ENCODE measurements at places on chromosomes 13 and 19.

- peaks cover 3% of the 10 kb centered on the region for H3K4me1 ChIP-seq
- no peaks in the 10 kb centered on the region for H3K27me3 ChIP-seq
- H3K36me3 ChIP-seq = peaks cover 67% of the 10 kb centered on the region
- no peak for DNase-seq
- no peak overlapping the region for H3K4me3 ChIP-seq
- H3K27ac ChIP-seq = no peak overlapping the region
Observed at GRCh38 chr19:12629215-12629614, 18.5 kb downstream of the ZNF791 start.

- no peak overlapping the region for H3K27ac ChIP-seq
- H3K27me3 ChIP-seq = no peaks in the 10 kb centered on the region
- no peak for DNase-seq
- H3K36me3 ChIP-seq = no peaks in the 10 kb centered on the region
- no peaks in the 10 kb centered on the region for H3K4me1 ChIP-seq
Observed at GRCh38 chr13:39484506-39485313, 118.3 kb downstream of the LHFPL6 start.

DNA sequence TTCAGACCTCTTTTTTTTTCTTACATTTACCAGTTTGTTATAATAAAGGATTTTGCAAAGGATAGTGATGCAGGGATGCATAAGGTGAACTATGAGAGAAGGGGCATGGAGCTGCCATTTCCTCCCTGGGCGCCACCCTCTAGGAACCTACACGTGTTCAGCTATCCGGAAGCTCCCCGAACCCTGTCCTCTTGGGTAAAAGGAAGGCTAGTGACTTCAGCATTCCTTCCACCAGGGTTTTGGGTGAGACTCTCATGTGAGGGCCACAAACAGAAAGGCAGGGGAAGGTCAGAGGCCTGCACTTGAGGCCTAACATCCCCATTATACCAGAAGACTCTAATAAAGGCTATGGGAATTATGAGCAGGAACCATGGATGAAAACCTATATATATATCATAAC lies 57.3 kb downstream of the IFT88 start:
- no peaks in the 10 kb centered on the region for H3K4me1 ChIP-seq
- no peak overlapping the region for H3K4me3 ChIP-seq
- H3K27me3 ChIP-seq = no peaks in the 10 kb centered on the region
- no peak for DNase-seq
- peaks cover 55% of the 10 kb centered on the region for H3K36me3 ChIP-seq

DNA sequence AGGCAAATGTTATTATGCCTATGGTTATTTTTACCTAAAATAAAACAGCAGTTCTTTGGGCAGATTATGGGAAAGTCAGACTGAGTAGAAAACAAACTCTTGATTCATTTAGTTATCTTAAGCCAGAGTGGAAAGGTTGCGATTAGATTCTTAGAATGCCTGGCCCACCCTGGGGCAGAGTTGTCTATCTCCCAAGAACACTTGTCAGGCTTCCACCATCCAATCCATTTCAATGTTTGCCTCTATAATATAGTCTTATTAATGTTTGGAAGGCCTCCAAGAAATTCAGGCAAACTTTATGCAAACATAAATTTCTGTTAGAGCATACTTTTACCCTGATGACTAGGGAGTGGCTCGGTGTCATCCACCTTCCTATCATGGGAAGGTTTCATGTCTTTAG lies 207.0 kb downstream of the SLITRK6 start:
- DNase-seq = no peak
- no peaks in the 10 kb centered on the region for H3K4me1 ChIP-seq
- no peak overlapping the region for H3K27ac ChIP-seq
- H3K27me3 ChIP-seq = no peaks in the 10 kb centered on the region

GRCh38 chr19:10422046-10422461 lies 1.7 kb downstream of the PDE4A start:
- peak overlapping the region; percentile 52 for H3K4me3 ChIP-seq
- peaks cover 38% of the 10 kb centered on the region for H3K27me3 ChIP-seq
- no peaks in the 10 kb centered on the region for H3K36me3 ChIP-seq
- peak overlapping the region; percentile 27 for H3K27ac ChIP-seq
- no peak for DNase-seq
- H3K4me1 ChIP-seq = peaks cover 81% of the 10 kb centered on the region

GRCh38 chr19:3357992-3358688 lies 8.2 kb upstream of the NFIC start:
- H3K27ac ChIP-seq = peak overlapping the region; percentile 7
- peak overlapping the region; percentile 76 for H3K4me3 ChIP-seq
- no peaks in the 10 kb centered on the region for H3K27me3 ChIP-seq
- DNase-seq = no peak
- peaks cover 2% of the 10 kb centered on the region for H3K36me3 ChIP-seq

GRCh38 chr19:4120559-4121272 lies 3.2 kb downstream of the MAP2K2 start:
- H3K4me1 ChIP-seq = peaks cover 33% of the 10 kb centered on the region
- no peaks in the 10 kb centered on the region for H3K27me3 ChIP-seq
- no peak overlapping the region for H3K4me3 ChIP-seq
- H3K36me3 ChIP-seq = peaks cover 26% of the 10 kb centered on the region

GRCh38 chr13:99272481-99272880 lies 14.3 kb upstream of the GPR18 start:
- H3K27me3 ChIP-seq = no peaks in the 10 kb centered on the region
- H3K27ac ChIP-seq = peak overlapping the region; percentile 74
- no peak overlapping the region for H3K4me3 ChIP-seq
- peaks cover 75% of the 10 kb centered on the region for H3K4me1 ChIP-seq
- DNase-seq = no peak
- peaks cover 36% of the 10 kb centered on the region for H3K36me3 ChIP-seq

- no peaks in the 10 kb centered on the region for H3K27me3 ChIP-seq
- peaks cover 5% of the 10 kb centered on the region for H3K36me3 ChIP-seq
- DNase-seq = no peak
- no peak overlapping the region for H3K4me3 ChIP-seq
Observed at GRCh38 chr19:12784871-12785430, 6.3 kb upstream of the JUNB start.

DNA sequence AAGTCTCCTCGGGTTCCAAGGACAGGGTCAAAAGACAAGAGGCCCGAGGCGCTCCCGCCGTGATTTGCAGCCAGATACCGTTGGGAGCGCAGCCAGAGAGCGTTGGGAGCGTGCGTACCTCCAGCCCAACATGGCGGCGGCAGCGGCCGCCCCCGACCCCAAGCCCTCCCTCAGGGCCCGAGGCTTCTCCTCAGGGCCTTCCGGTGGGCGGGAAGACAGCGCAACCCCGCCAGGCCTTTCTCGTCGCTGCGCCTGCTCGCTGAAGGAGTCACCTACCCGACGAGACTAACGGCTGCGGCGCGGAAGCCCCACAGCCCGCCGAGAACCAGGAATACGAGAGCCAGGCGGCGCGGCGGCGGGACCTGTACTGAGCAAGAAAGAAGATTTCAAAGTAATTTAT lies 3.2 kb upstream of the ZNF850 start:
- peaks cover 24% of the 10 kb centered on the region for H3K4me1 ChIP-seq
- no peaks in the 10 kb centered on the region for H3K27me3 ChIP-seq
- no peak overlapping the region for H3K27ac ChIP-seq
- no peak overlapping the region for H3K4me3 ChIP-seq
- H3K36me3 ChIP-seq = peaks cover 26% of the 10 kb centered on the region
- DNase-seq = no peak

DNA sequence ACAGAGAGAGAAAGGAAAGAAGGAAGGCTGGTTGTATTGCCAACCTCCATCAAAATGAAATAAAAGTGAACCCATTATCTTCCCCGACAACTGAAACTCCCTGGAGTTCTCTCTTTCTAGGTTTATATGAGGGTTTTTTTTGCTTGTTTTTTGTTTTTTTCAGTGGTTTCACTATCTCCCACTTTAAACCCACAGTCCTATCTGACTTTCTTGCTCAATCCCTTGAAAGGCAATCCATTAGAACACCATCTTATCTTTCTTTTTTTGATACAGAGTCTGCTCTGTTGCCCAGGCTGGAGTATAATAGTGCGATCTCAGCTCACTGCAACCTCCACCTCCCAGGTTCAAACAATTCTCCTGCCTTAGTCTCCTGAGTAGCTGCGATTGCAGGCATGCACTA lies 158.0 kb upstream of the MIR17HG start:
- H3K4me1 ChIP-seq = no peaks in the 10 kb centered on the region
- H3K27ac ChIP-seq = no peak overlapping the region
- peaks cover 1% of the 10 kb centered on the region for H3K27me3 ChIP-seq
- DNase-seq = no peak
- H3K4me3 ChIP-seq = no peak overlapping the region
- no peaks in the 10 kb centered on the region for H3K36me3 ChIP-seq

DNA sequence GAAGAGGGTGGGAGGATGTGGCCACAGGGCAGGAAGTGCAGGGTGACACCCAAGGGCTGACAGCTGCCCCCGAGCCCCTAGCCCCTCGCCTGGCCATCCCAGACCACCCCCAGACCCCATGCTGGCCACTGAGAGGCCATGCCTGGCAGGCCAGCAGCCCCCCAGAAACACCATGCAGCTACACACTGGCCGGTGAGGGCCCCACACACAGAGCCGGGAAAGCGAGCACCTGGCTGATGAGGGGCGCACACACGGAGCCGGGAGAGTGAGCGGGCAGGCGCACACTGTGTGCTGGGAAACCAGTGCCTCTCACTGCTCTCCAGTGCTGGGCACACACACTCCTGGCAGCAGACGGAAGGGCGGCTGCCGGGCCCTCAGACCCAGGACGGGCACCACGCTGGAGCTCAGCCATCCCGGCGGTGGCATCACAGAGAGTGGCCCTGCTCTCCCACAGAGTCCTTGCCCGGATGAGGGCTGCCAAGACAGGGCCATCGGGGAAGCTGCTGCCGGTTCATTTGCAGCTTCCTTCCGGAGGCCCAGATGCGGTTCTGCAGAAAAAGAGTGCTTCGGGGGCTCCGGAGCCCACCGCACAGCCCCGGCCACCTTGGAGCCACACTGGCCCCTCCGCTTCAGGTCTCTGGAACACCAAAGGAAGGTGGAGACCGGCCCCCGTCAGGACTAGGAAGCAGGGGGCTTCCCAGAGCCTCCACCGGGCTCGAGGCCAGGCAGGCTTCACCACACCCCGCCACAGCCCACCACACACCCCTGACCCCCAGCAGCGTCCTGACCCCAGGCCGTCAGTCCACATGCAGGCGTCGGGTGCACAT lies 76.4 kb downstream of the SPACA7 start:
- no peak overlapping the region for H3K4me3 ChIP-seq
- DNase-seq = no peak
- H3K27me3 ChIP-seq = no peaks in the 10 kb centered on the region
- no peaks in the 10 kb centered on the region for H3K4me1 ChIP-seq
- no peaks in the 10 kb centered on the region for H3K36me3 ChIP-seq
- no peak overlapping the region for H3K27ac ChIP-seq

DNA sequence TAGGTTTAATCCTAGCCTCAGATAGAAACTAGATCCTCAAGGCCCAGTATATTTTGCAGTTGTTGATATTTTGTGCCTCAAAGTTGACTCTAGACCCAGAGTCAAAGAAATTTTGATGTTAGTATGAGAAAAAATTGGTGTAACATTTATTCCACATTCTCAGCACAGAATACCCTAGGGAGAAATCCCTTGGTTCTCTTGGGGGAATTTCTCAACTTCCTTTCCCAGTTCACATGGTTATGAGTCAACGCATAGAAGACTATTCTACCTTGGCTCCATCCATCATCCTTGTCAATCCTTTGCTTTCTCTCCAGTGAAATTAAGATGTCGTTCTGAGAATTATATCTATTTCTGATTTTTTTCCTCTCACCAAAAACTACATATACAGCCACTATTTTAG lies 145.3 kb downstream of the POSTN start:
- no peak overlapping the region for H3K4me3 ChIP-seq
- no peaks in the 10 kb centered on the region for H3K27me3 ChIP-seq
- no peak for DNase-seq

DNA sequence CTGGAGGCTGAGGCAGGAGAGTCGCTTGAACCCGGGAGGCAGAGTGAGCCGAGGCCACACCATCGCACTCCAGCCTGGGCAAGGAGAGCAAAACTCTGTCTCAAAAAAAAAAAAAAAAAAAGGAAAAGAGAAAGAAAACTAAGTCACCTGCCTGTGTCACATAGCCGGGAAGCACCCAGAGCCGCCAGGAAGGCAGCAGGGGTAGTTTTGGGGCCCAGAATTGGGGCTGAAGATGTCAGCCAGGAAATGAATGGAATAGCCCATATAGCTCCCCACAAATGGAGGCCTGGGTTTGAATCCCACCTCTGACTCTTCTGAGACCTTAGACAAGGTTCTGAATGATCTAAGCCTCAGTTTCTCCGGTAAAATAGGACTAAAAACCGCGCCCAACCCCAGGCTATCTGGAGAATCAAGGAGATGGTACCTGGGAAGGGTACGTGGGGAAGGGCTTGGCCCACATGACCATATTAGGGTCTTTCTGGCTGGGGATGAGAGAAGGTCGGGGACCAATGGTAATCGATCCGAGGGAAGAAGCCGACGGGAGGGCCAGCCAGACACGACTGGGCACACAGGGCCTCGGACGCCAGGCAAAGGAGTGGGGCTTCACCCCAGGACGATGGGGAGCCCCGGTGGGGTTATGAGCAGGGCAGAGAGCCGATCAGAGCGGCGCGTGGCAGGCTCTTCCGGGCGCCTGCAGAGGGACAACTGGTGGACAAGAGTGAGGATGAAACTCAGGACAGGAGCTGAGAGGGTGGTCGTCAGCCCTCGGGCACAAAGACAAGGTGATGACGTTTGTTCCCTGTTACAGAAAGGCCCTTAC lies 14.4 kb downstream of the CCDC124 start:
- H3K27ac ChIP-seq = peak overlapping the region; percentile 75
- peaks cover 54% of the 10 kb centered on the region for H3K4me1 ChIP-seq
- H3K27me3 ChIP-seq = peaks cover 12% of the 10 kb centered on the region
- no peak for DNase-seq

- H3K4me1 ChIP-seq = no peaks in the 10 kb centered on the region
- H3K27me3 ChIP-seq = no peaks in the 10 kb centered on the region
- no peaks in the 10 kb centered on the region for H3K36me3 ChIP-seq
- H3K27ac ChIP-seq = no peak overlapping the region
Observed at GRCh38 chr13:80313668-80314256, 27.2 kb downstream of the SPRY2 start.

DNA sequence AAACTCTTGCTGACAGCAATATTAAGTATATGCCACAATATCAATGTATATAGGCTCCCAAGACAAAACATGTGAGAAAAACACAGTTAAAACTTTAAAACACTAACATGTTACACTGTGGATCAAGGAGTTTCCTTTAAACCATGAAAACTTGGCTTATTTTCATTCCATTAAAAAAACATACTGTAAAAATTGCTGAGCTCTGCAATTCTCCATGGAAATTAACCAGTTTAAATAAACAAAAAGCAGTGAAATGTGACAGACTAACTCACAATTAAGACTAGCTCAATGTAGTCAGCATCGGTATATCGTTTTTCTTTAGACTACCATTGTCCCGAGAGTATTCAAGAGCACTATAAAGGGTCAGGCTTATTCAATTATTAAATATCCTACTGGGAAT lies 930.5 kb upstream of the SLITRK1 start:
- H3K27me3 ChIP-seq = no peaks in the 10 kb centered on the region
- H3K4me1 ChIP-seq = no peaks in the 10 kb centered on the region
- no peak overlapping the region for H3K27ac ChIP-seq
- DNase-seq = no peak
- no peaks in the 10 kb centered on the region for H3K36me3 ChIP-seq

- H3K4me3 ChIP-seq = no peak overlapping the region
- no peak for DNase-seq
- H3K4me1 ChIP-seq = no peaks in the 10 kb centered on the region
- peaks cover 4% of the 10 kb centered on the region for H3K27me3 ChIP-seq
Observed at GRCh38 chr13:33003458-33004019, 12.7 kb upstream of the KL start.

GRCh38 chr13:48320891-48321510 lies 17.4 kb downstream of the RB1 start:
- peaks cover 69% of the 10 kb centered on the region for H3K36me3 ChIP-seq
- DNase-seq = no peak
- no peak overlapping the region for H3K27ac ChIP-seq
- no peaks in the 10 kb centered on the region for H3K27me3 ChIP-seq
- peak overlapping the region; percentile 81 for H3K4me3 ChIP-seq

Measured in activated B cell treated with CpG ODN at 0.5 μM for 24 hours (primary cell).